ENCODE measurements at places on chromosomes 11 and 22.

DNA sequence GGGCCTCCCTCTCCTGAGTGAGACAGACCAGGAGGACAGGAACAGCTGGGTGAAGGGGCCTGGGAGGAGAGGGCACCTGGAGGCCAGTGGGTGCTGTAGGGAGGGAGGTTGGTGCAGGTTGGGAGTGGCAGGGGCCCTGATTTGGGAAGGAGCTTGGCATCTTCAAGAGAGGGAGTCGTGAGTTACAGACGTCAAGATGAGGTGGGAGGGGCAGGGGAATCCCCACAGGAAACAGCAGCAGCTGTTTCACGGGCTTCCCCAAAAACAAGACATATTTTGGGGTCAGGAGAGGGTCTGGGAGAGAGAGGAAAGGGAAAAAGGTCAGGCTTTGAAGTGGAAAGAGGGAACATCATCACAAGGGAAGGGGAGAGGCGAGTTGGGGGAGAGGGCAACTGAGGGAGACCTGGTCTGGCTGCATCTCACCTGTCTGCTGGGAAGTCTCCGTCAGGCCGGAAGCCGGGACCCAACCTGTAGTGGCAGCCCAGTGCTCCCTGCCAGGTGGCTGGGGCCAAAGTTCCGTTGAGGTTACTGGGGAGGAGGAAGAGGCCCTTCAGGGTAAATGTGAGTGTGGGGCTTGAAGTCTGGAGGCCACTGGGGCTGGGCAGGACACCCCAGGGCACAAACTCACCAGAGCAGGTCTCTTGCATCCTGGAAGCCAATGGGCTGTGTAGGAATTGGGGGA, 4.4 kb downstream of the NAALADL1 start:
- DNase-seq = no peak

DNA sequence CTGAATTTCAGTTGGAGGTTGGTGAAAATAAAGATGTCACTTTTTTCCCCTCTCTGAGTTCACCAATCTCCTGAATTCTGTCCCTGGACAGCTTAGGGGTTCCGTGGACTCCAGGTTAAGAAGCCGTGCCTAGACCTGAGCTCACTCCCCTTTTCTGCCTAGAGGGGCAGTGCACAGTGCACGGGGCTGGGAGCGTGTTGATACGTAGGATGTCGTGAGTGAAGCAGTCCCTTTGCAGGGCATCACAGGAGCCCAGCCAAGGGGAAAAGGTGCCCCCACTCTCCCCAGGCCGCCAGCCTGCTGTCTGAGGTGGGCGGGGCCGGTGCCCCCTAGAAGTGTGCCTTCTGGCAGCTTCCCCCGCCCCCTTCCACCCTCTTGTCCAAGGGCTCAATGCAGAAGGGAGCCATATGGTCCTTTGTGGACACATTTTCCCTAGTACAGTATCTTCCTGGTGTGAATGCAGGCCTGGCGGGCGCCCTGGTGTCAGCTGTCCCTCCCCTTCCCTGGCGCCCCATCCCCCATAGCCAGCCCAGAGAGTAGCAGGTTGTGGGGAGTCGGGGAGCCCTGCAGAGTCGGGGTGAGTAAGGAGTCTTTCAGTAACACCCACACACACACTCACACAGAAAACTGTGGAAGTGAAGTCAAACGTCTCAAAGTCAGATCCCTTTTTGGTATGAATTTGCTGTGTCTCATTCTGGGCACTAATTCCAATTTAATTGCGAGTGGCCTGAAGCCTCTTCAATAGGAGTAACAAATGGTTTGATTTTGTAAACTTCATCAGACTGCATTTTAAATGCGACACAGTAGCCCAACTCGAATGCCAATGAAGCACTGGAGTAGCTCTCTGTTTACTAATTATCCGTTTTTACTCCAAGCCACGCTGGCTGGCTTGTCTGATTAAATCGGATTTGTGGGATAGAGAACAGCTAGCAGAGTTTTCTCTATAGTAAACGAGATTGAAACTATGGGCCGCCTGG, 67.5 kb upstream of the NNMT start:
- DNase-seq = no peak

DNA sequence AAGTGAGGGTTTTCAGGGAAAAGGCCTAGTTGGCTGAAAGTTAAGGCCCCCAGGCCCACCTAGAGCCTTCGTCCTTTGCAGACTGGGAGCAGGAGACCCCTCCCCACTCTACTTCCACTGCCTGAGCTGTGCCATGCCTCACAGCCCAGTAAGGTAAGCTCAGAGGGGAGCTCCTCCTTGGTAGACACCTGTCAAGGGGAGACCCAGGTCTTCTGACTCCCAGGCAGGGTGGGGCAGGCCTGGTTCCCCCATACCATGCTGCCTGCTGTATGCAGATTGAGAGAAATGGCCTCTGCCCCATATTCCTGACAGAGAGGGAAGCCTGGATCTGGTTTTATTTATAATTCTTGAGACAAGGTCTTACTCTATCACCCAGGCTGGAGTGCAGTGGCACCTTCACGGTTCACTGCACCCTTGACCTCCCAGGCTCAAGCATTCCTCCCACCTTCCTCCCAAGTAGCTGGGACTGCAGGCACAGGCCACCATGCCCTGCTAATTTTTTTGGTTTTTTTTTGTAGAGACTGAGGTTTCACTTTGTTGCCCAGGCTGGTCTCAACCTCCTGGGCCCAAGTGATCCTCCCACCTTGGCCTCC, 697 bp downstream of the RAB36 start:
- no peak for DNase-seq

GRCh38 chr11:60703374-60703773, 4.0 kb downstream of the MS4A8 start:
- no peak for DNase-seq

GRCh38 chr22:44419429-44419828, 78.6 kb downstream of the RTL6 start:
- DNase-seq = no peak

DNA sequence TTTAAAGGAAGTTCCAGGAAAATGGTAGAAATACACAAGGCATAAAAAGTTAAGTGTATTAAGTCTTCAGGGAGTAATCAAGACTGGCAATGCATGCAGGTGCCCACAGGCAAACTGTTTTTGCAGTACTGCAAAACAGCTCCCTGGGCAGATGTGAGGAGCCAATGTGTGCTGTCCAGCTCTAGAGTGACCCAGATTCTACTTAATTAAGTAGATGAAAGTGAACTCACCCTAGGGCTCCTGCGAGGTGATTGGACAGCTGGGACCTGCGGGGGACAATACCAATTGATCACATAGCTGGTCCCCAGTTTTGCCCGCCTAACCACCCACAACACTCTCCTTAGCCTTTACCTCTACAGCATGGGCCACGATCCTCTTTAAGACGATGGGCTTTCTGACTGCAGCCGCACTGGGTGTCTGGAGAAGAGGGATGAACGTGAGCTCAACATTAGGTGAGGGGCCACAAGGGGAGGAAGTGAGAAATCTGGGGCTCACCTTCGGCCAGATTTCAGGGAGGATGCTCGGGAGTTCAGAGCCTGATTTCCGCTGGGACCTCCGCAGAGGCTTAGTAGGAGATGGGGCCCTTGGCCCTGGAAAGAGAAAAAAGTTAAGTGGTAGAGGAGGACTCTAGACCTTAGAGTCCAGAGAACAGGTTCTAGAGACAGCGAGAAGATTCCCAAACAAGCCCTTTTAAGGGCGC, 556 bp downstream of the CDCA5 start:
- DNase-seq = no peak

GRCh38 chr11:74909812-74910211, 39.1 kb downstream of the XRRA1 start:
- DNase-seq = no peak

DNA sequence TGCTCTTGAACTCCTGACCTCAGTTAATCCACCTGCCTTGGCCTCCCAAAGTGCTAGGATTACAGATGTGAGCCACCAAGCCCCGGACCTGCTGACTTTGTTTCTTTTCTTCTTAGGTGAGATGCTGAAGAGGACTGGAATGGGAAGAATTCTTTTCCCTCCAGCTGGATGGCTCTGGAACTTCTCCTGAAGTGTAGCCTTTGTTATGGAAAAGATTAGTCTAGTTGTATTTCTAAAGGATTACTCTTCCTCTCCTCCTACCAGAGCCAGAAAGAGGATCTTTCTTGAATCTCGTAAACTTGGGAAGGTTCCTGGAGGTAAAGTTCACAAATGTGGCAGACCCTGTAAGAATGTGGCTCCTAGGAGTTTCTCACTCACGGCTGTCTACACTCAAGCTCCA, 95.4 kb upstream of the LARGE1 start:
- DNase-seq = no peak

DNA sequence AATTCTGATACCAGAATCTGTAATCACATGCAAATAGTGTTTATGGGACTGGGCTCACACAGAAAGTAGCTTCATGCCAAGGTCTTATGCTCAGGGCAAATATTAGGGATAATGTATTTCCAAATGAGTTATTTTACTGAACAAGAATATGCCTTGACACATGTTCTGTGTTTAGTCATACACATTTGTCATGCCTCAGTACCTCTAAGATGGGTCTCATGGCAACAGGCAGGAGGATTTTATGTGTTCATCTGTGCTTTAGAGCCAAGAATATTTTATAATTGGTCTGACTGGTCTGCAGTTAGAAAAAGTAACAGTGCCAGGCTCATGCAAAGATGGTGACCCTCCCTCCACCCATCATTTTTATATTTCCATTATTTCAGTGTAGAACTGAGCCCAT, 49.1 kb downstream of the JAM3 start:
- no peak for DNase-seq

GRCh38 chr11:44470854-44471253, 94.6 kb upstream of the CD82 start:
- no peak for DNase-seq

DNA sequence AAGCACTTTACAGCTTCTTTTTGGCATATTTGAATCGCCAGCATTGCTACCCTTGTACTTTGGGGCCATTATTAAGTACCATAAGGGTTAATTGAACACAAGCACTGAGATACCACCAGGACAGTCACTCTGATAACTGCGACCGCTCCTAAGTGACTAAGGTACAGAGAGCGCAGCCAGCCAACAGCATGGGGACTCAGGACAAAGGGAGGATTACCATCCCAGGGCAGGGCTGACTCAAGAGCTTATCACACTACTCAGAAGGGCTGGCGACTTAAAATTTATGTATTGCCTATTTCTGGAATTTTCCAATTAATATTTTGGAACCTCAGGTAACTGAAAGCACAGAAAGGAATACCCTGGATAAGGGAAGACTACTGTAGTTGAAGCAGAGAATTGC, 479 bp downstream of the ZNF280A start:
- DNase-seq = no peak

GRCh38 chr11:131669401-131669780, 299.0 kb downstream of the NTM start:
- DNase-seq = no peak
